ENCODE measurements at places on chromosomes 4 and X.

- DNase-seq: no peak
Observed at GRCh38 chr4:48190839-48191238, 56.8 kb upstream of the TXK start.

DNA sequence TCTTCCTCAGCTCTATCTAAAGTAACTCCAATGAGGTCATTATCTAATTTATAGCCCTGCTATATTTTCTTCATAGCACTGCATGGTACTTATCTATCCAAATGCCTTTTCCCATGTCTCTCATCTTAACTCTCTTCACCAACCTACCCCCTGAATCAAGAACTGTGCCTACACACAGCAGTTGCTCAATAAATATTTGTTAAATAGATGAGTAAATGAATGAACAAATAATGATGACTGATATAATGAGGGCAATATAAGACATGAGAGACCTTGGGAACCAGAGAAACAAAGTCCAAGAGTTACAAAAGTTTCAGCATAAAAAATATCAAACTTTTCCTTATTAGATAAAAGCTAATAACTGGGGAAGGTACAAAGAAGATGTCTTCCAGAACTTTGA lies 19.6 kb downstream of the CAMK2D start:
- DNase-seq: no peak

GRCh38 chr4:115945026-115945425 lies 831.6 kb upstream of the NDST4 start:
- no peak for DNase-seq

DNA sequence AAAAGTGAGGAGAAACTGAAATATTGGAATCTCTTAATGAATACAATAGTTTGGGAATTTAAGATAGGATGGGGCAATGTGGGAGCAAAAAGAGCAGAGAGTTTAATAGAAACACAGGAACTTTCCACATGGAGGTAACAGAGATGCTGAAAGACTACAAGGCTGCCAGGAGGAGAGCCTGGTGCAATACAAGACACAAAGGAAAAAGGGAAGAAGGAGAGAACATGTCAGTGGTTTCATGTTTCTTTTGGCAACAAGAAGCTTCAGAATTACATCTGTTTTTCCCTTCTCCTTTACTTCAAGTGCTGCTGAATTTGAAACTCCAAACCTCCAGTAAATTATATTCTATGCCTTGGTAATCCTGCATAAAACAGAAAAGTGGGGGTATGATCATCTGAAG lies 474.3 kb downstream of the FAT4 start:
- DNase-seq: no peak

DNA sequence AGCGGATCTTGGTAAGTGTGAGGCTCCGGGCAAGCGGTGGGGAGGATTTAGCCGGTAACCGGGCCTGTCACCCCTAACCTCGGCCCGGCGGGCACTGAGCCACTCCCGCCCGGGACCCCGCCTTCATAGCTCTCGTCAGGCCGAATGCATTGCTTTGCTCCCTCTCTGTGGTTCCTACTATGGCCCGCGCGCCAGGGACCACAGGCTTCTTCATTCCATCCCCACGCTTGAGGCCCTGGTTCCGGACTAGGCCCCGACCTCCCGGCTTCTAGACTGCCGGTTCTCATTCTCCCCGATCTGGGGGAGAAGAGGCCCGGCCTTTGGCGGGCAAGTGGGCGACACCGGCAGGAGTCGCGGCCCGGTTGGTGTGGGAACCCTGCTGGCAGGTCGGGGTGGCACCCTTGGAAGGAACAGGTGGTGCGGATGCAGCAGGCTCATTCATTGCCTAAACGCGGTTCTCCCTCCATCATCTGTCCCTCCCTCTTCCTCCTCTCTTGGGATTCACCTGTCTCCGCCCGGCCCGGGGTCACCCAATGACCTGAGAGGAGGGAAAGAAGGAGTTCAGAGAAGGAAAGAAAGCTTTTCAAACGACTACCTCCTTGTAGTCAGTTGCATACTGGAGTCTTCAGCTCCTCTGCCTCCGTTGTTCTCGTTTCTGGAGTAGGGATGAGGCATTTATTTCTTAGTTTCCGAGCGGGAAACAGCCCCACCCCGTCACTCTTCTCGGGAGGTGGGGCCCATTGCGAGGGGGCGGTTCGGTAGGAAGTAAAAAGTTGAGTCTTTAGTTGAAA lies at the start of gene NDUFC1:
Gene NDUFC1 (minus strand): TSS at position 657 of the 791 bp plus-strand sequence. CDS start 6,679 bp downstream, outside the sequence.
- peak; percentile 27 for DNase-seq

DNA sequence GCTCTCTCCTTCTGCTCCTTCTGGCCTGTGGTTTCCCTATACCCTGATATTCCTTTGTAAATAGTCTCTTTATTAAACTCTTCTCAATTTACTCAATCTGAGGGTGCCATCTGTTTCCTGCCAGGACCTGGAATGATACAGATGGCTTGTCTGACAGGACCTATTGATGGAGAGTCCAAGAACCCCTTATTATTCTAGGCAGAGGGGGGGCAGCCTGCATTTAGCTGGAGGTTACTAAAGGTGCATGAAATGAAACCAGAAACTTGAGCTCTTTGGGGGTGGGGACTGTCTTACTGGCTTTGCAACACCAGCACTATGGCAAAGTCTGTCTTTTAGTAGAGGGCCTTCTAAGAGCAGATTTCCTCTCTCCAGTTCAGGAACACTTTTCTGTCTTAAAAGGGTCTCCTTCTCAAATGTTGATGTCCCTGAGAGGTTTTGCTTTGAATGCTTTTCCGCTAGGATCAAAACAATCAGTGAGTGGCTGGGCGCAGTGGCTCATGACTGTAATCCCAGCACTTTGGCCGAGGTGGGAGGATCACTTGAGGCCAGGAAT lies 162.5 kb upstream of the MED14 start:
- DNase-seq: no peak

Measured in activated CD8-positive, alpha-beta memory T cell treated with anti-CD3 and anti-CD28 coated beads for 1 hour (primary cell).